NCI-H510A (cell line): ENCODE measurements at places on chromosomes 12 and 14.

DNA sequence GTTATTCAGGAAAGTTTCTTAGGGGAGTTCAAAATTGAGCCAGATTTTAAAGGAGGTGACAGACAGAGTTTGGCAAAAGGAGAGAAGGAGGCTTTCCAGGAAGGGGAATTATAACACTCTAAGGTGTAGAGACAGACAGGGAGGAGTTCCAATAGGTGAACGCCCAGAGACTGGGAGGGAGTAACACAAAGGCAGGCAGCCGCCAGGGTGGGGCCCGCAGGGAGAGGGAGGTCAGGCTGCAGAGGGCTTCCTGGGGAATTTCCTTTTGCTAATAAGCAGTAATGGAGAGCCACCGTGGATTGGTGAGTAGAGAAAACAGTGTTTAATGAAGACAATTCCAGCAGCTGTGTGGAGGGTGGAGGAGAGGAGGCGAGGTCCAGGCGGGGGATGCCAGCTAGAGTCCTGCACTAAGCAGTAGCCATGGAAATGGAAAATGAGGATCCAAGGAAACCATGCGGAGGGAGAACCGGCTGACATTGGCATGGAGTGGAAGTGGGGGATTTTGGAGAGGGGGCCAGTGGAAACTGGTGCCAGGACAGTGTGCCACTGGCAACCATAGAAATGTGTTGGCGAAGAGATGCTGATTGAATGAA lies 22.2 kb downstream of the GRIN2B start:
- no peak for DNase-seq

DNA sequence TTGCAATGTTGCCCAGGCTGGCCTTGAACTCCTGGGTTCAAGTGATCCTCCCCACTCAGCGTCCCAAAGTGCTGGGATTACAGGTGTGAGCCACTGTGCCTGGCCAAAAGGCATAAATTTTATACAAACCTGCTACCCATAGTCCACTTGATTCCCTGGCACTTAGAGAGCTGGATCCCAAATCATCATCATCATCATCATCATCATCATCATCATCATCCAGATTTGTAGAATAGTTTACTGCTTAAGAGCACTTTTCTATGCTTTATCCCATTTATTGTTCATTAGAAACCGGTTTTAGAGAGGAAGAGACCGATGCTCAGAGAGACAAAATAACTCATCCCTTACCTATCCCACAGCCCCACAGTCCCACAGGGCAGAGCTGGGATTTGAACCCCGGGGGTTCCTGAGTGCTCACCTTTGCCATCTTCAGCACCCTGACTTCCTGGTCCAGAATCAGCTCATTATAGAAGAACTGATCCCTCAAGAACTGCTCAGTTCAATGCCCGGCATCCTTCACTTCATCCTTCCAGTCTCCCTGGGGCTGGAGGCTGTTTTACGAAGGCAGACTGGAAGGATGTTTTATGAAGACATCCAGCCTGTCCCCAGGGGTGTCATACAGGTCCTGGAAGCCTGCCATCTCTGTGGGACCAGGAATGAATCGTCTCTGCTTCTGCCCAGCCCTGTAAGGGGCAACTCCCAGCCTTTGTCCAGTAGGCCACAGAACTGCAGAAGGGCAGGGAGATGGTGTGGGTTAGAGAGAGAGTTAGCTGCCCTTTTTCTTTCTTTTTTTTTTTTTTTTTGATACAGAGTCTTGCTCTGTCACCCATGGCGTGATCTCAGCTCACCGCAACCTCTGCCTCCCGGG lies 20.2 kb upstream of the OASL start:
- no peak for DNase-seq

DNA sequence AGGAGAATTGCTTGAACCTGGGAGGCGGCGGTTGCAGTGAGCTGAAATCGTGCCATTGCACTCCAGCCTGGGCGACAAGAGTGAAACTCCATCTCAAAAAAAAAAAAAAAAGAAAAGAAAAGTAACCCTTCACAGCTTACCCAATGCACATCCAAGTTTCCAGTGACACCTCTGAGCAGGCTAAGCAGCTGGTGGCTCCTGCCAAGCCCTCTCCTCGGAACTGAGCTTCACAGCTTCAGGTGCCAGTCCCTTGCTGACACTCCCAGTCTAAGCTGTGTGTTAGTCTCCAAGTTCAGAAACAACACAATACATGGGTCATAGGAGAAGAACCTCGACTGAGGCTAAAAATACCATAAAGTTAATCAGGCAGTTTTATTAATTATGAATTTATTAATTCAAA lies 7.9 kb downstream of the CD9 start:
- no peak for DNase-seq

GRCh38 chr14:91396013-91396660 lies 21.5 kb downstream of the CCDC88C start:
- DNase-seq: no peak

GRCh38 chr14:102772781-102773570 lies 4.3 kb upstream of the TRAF3 start:
- DNase-seq: peak; percentile 30

- no peak for DNase-seq
Observed at GRCh38 chr12:23813206-23813605, 136.3 kb downstream of the SOX5 start.

DNA sequence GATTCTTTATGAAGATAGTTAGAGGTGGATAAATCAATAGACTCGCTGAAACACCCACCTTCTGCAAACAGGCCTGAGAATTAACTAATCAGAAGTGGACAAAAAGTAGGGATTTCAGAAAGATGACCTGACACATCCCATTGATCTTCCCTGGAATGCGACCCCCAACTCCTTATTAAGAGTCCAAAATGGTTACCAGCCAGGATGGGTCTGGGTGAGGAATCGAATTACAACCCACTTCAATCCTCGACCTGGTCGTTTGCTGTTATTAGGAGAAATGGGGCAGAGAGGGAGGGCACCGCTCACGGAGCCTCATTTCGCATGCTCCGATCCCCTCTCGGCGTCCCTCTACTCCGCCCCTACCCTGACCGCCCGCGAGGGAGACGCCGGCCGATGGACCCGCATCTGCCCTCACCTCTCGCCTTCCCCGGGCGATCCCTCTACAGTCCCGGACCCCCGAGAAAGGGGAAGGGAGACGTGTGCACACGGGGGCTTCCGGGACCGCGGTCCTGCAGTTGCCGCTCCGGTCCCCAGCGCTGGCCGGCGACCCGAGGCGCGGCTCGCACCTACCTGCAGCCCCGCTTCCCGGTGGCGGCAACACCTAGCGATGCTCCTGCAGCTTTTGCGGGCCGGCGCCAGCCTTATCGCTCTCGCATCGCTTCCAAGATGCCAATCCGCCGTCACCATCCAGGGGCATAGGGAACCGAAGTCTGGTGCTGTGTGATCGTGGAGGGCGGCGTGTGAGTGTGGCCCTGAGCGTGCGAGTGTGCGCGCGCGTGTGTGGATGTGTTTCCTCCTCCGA lies 69.3 kb upstream of the USP15 start:
- no peak for DNase-seq

- no peak for DNase-seq
Observed at GRCh38 chr14:58796242-58797009, 158.7 kb downstream of the DACT1 start.

DNA sequence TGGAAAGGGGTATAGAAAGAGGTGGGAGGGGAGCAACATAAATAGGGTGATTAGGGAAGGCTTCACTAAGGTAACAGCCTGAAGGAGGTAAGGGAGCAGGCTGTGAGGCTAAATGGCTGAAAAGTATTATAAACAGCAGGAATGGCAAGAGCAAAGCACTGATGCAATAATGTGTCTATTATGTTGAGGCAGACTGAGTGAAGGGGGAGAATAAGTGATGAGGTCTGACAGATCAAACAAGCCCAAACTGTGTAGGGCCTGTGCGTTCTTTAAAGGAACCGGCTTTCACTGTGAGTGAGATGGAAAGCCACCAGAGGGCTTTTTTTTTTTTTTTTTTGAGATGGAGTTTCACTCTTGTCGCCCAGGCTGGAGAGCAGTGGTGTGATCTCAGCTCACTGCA lies 6.7 kb upstream of the VCPKMT start:
- no peak for DNase-seq

DNA sequence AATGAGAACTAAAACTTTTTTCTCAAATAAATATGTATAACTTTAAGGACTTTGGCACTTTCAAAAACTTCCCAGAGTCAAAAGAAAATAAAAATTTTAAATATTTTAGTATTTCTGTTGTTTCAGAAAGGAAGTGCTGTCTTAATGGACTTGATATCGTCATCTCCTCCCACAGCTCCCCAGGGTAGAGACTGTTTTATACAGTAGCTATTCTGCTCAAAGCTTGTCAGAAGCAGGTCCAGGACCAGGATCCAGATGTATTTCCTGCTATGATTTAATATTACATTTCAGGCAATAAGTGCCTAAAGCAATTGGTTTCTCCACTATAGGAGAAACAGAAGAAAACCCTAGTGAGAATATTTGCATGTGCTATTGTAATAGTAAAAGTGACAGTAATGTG lies 218.5 kb upstream of the G2E3 start:
- DNase-seq: no peak

GRCh38 chr12:120019938-120020337 lies 30.9 kb downstream of the BICDL1 start:
- DNase-seq: no peak

- no peak for DNase-seq
Observed at GRCh38 chr12:124656947-124657434, 89.6 kb upstream of the NCOR2 start.

- no peak for DNase-seq
Observed at GRCh38 chr12:64671681-64672080, 61.4 kb downstream of the RASSF3 start.
